ENCODE measurements at places on chromosomes 5 and 9.

DNA sequence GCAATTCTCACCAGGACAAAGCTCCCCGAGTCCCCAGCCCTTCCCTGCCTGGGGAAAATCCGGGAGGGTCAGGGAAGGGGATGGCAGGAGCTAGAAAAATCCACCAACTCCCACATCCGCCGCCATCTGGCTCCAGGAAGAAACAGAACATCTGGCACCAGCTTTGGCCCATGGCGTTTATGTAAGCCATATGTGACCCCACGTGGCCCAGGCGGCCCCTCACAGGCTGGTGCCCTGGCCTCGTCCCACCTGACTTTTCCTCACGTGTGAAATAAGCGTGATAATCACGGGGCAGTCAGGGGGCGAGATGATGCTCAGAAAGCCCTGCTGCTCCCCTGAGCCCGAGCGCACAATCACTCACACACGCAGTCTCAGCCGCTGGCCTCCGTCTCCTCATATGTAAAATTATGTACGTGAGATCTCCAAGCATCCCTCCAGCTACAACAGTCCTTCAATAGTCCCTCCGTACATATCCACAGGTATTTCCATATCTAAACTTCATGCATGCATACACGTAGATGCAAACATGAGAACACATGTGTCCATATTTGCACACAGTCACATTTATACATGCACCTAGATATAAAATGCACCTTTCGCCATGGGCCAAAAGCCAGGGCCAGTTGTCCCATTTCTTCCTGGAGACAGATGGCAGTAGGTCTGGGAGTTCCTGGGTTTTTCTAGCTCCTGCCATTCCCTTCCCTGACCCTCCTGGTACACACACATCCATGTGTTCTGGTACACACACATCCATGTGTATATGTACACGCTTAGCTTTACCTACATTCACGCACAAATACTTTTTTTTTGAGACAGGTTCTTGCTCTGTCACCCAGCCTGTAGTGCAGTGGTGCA, 28.9 kb downstream of the PLPP7 start:
- no peak for DNase-seq

GRCh38 chr5:180665682-180666404, 16.4 kb upstream of the FLT4 start:
- no peak for DNase-seq

DNA sequence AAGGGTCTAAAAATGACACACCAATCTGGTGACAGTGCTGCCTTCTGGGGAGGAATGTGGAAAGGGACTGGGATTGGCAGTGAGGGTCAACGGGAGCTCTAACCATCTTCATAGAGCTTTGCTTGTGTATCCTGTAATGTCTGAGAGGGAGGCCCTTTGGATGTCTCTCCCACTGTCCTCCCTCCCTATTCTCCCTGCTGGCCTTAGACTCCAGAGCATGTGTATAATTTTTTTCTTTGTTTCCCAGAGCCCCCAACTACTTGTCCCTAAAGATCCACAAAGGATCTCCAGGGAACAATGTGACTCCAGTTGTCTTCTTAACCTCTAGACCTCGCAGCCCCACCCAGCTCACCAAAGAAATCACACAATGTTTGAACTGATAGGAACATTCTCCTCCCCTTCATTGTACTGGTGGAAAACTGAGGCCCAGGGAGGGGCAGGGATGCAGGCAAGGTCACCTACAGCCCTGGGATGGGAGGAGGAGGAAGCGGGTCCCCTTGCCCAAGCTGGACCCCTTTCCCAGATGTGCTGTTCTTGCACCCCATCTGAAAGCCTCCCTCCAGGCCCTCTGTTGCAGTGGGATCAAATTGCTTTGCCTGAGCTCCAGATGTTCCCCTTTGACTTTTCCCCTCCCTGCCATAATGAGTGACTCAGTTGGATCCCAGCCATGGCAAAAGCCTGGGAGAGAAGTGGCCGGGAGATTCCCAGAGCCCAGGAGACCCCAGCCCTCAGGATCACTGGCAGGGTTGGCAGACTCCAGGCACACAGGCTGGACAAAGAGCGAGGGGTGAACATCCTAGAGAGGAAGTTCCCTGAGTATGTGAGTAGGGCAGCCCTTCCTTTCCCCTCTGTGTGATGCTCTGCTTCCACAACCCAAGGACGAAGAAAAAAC, 21.8 kb downstream of the SPARC start:
- DNase-seq = no peak

DNA sequence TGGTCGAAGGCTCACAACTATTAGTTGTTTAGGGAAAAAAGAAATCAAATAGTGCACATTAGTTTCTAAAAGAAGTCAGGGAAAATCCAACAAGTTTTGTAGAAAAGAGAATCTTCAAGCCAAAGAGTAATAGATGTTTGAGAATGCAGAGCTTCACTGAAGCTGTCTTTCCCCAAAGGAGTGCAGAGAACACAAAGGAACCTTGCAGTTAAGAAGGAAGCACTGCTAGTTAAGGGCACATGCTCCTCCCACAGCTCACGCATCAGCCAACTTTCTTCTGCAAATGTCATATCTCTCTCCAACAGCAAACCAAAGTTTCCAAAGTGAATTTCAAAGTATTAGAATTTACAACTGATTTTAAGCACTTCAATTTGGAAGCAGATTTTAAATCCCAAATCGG, 116.4 kb upstream of the FST start:
- no peak for DNase-seq

GRCh38 chr9:89863837-89864236, 259.0 kb downstream of the GADD45G start:
- DNase-seq = no peak

- no peak for DNase-seq
Observed at GRCh38 chr5:6868171-6868570, 154.9 kb downstream of the TENT4A start.

GRCh38 chr5:104344809-104345208, 782.2 kb upstream of the NUDT12 start:
- DNase-seq = no peak

GRCh38 chr9:98314381-98315066, 59.1 kb upstream of the TBC1D2 start:
- no peak for DNase-seq

- no peak for DNase-seq
Observed at GRCh38 chr5:165882099-165882498, 2376.7 kb downstream of the MAT2B start.

- DNase-seq = no peak
Observed at GRCh38 chr9:74304598-74304997, 192.5 kb upstream of the RORB start.

DNA sequence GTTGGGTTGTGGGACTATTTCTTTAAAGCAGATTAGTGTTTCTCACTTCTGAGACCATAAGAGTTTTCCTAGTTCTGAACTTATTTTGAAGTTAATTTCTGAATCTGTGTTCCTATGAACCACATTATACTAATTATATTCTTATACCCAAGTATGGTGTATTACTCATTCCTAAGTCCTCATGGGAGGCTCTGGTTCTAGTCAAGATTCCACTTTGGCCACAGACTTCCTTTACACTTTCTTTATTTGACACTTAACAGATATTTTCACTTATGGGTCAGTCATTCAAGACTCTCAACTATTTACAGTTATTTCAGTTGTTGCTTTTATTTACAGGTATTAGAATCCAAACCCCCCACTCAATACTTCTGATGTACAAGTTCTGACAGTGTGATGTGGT, 937.2 kb upstream of the TYRP1 start:
- no peak for DNase-seq

- DNase-seq = no peak
Observed at GRCh38 chr5:54024466-54024865, 285.9 kb downstream of the ARL15 start.

GRCh38 chr9:135260221-135261180, 173.0 kb downstream of the OLFM1 start:
- DNase-seq = no peak

DNA sequence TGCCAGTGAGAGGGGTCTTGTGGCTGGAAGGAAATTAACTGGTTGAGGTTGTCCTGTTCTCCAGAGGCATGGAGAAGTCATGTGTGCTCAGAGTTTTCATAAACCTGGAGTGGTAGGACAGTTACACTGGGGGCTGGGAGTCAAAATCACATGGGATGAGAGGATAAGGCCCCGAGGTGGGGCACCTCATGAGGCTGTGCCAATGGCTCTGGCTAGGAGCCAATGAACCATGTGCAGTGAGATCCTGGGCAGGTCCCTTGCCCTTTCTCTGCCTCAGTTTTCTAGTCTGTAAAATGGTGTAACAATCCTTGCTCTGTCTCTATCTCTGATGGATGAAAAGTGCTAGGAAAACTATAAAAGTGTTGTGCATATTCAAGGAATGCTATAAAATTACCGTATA, 7.0 kb upstream of the SYNPO start:
- DNase-seq = no peak

DNA sequence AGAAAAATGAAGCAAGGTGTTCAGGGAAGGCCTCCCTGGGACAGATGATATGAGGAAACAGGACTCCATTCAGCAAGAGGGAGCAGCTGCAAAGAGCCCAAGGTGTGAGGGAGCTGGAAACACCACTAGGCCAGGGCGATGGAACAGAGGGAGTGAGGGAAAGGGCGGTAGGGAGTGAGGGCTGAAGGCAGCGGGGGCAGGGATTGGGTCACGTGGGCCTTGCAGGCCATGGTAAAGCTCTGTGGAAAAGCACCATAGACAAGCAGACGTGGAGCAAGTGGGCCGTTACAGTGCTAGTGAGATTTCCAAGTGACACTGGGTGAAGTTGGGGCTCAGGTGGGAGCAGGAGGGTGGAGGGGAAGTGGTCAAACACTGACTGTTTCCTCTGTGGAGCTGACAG, 10.8 kb upstream of the PRRC1 start:
- no peak for DNase-seq

DNA sequence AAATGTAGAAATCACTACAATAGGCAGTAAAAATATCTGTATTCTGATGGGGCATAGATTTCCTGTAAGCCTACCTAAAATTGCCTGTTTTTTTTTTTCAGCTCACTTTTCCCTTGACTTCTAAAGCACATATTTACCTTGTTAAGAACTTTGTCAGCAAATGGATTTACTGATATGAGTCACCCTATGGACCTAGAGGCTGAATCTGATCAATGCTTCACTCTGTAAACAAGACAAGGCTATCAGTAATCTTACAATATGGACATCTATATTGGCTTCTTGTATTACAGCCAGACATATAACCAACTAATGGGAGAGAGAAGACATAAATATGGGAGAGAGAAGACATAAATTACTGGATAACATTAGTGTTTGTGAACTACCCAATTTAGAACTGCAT, 792.7 kb upstream of the CHD1 start:
- DNase-seq = no peak

DNA sequence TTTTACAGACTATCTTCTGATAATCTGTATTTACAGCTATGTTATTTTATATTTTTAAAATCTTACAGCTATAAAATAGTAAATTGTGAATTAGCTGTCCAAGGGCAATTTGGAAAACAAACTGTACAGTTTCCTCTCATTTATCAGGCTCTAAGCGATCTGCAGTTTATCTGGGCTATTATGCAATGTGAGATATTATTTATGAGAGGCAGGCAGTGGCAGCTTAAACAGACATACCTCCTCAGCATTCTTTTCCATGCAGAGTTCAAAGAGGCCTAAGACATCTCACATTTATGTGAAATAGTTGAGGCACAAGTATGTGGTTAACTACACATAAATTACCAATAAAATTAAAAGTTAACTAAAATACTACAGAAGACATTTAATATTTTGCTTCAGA, 10.2 kb downstream of the NIPSNAP3B start:
- no peak for DNase-seq

DNA sequence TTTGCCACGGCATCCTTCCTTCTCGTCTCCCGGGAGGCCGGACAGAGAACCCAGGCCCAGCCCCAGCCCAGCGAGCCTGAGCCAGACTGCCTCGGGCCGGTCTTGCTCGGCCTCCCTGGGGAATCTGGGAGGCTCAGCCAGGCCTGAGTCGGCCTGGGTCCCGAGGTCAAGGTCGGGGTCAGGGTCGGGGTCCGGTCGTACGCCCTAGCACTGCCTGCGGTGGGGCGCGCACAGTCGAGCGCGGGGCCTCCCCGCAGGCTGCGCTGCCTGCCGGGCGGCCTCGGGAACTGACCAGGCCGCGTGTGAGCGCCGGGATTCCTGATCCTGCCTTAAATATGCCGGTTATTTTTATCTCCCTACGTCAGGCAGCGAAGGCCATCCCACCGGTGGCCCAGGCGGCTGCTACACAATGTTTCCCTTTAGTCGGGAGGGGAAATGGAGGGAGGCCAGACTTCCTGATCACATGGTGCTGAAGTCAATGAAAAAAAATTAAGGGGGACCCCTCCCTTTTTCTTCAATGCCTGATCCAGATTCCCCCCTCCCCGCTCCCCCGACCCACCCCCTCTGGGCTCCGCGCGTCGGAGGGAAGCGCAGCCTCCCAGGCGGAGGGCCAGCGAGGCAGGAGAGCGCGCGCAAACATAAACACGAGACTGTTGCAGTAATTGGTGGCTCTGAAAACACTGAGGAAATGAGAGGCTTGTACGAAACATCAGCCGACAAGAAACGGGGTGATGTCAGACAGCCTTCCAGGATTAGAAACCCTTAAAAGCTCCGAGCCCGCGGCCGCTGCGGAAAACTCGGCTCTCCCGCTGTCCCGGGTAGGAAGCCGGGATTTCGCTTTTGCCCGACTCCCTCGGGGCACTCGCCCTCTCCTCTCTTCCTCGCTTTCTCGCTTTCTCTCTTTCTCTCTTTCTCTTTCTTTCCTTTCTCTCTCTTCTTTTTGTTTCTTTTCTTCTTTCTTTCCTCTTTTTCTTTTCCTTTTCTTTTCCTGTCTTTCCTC, 148.2 kb upstream of the KLF4 start:
- DNase-seq = no peak

DNA sequence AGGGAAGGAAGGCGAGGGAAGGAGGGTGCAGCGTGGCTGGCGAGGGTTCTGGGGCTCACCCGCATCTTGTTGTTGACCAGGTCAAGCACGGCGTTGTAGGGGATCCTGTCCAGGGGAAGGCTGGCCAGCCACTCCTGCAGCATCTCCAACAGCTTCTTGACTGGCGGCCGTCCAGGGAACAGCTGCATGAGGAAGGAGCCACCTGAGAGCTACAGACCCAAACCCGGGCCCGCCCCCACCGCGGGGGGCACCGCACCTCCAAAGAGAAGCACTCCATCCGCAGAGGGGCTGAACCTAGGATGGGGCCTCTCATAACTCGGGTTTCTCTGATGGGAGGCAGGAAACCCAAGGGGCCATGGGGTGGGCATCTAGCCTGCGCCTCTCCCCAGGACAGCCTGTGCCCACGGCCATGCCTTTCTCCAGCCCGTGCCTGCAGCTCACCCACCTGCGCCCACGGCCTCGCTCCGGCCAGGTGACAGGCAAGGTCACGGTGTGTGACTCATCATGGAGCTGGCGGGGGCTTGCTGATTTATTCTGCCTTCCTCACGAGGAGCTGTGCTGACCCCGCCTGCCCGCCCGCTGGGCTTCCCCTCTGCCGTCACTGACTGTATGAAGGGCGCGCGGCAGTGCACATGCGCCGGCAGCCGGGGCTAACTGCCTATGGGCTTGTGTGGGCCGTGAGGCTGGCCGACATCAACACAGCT, 11.8 kb upstream of the LHX3 start:
- no peak for DNase-seq

DNA sequence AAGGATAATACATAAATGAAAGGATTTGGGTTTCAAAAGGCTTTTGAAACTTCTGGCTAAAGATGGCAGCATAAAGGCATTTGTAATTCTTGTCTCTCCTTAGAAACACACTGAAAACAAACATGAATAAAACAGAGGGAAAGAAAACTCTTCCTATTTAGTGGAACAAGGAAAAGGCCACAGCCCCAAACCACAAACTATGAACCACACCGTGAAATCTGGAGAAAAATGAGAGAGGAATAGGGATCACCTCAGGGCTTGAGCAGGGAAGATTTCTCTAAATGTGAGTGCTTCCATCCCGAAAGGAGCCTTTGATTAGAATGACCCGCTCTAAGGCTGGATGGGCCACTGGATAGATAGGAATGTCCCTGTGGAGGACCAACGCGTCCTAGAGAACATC, 119.6 kb downstream of the SEC61B start:
- DNase-seq = no peak
